ENCODE measurements at places on chromosomes 1 and 21.

- no peak for DNase-seq
Measured at GRCh38 chr1:115748401-115749150, 19.9 kb downstream of the CASQ2 start.

DNA sequence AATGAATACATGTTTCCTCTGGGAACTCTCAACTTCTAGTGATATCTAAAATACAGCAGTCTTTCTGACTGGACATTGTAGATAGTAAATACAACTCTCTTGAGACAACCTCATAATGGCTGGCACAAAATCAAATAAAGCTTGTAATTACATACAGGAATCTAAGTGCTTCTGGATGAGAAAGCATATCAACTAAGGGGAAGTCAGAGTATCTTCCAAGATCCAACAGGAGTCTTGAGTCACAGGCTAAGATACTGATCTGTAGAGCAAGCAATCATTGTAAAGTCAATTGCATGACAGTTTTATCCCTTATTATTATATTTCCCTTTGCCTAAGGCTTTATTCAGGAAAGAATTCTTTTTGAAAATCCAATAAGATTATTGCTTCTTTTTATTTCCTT lies 249.9 kb downstream of the LRRIQ3 start:
- no peak for DNase-seq

DNA sequence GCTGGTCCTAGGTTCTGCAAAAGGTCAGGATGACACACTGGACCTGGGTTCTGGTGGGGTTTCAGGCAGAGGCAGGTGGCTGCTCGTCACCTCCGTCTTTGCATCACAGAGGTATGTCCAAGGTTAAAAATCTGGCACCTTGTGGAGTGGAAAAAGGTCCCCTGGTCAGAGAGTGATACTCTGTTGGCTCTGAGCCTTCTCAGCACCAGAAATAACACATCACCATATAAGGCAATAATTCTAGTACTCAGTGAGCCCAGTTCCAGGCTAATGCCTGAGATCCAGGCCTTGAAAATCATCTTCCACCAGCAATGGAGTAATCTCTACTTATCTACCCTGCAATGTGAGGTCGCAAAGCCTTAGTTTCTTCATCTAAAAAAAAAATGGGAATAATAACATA lies 127.3 kb upstream of the C8B start:
- no peak for DNase-seq

DNA sequence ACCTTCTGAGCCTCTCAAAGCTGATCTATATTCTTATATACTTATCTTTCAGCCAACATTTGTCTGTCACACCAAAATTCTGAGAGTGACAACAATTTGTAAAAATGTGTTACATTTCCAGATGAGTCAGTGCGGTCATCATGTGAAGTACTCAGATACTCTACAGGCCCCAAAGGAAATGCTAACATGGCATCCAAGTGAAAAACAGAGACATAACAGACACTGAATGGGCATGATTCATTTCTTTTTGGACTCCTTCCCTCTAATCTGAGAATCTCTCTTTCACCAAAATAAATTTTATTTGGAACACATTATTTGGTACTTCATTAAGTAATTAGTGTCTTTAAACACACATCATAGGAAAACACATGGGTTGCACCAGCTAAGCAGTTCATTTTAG lies 96.6 kb downstream of the SLC44A5 start:
- no peak for DNase-seq

- no peak for DNase-seq
Measured at GRCh38 chr1:211543025-211543424, 35.9 kb downstream of the SLC30A1 start.

DNA sequence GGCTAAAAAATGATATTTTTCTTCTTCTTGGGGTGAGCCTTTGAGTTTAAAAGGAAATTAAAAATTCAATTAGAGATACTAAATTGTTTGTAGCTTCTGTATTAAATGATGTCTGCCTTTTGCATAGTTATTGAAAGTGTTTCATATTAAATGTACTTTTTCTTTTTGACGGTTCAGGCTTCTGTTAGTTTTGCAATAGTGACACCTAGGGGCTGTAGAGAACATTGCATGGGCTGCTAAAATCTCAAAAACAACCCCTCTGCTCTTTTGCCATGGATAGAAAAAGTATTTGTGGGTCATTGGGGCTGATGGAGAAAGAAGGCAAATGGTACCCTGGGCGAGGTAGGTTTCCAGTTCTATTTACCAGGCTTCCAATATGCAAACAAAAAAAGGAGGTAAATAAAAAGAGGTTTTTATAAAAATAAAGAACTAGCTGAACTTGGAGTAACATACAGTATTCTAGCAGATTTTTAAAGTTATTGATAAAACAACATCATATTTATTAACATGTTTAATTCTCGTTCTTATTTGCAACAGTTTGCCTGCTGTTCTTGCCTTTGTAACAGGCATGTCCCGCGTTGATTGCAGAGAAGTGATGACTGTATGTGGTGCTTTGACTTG lies 115.4 kb upstream of the HOOK1 start:
- no peak for DNase-seq

DNA sequence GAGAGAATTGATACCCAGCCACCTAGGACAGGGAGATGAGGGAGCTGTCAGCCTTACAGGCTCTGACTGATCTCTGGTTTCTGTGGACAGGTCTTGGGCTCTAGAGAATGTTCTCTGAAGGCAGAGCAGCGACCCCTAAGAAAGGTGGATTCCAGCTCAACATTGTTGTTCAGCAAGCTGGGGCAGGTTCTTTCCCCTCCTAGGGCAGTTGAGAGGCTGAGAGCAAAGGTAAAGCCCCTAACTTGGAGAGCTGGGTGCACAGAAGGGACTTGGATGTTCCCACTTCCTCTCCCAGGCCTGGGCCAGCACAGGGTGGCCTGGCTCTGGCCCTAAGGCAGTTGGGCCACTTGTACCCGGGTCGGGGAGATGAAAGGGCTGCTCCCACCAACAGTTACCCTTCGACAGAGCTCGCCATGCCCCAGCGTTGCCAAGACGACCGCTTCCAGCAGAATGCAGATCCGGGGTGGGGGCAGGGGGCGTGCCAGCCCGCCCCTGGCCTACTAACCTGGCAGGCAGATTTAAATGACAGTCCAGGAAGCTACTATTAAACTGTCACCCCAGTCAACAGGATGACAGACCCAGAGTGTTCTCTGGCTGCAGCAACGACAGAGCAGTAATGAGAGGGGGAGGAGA lies 31.6 kb downstream of the LRP8 start:
- no peak for DNase-seq

- DNase-seq, result no peak
Measured at GRCh38 chr1:247833601-247834000, 8.1 kb downstream of the OR11L1 start.

GRCh38 chr1:25863486-25864262 lies 4.4 kb upstream of the AUNIP start:
- DNase-seq, result no peak

- DNase-seq, result no peak
Measured at GRCh38 chr21:38878379-38879179, 72.8 kb downstream of the ETS2 start.

GRCh38 chr1:1178794-1179331 lies 5.2 kb downstream of the TTLL10 start:
- no peak for DNase-seq

GRCh38 chr1:24297187-24297851 lies 21.8 kb upstream of the GRHL3 start:
- DNase-seq, result no peak

- DNase-seq, result no peak
Measured at GRCh38 chr1:113279776-113280391, 110.4 kb upstream of the MAGI3 start.

- DNase-seq, result no peak
Measured at GRCh38 chr1:236953151-236953700, 51.0 kb downstream of the MT1HL1 start.

DNA sequence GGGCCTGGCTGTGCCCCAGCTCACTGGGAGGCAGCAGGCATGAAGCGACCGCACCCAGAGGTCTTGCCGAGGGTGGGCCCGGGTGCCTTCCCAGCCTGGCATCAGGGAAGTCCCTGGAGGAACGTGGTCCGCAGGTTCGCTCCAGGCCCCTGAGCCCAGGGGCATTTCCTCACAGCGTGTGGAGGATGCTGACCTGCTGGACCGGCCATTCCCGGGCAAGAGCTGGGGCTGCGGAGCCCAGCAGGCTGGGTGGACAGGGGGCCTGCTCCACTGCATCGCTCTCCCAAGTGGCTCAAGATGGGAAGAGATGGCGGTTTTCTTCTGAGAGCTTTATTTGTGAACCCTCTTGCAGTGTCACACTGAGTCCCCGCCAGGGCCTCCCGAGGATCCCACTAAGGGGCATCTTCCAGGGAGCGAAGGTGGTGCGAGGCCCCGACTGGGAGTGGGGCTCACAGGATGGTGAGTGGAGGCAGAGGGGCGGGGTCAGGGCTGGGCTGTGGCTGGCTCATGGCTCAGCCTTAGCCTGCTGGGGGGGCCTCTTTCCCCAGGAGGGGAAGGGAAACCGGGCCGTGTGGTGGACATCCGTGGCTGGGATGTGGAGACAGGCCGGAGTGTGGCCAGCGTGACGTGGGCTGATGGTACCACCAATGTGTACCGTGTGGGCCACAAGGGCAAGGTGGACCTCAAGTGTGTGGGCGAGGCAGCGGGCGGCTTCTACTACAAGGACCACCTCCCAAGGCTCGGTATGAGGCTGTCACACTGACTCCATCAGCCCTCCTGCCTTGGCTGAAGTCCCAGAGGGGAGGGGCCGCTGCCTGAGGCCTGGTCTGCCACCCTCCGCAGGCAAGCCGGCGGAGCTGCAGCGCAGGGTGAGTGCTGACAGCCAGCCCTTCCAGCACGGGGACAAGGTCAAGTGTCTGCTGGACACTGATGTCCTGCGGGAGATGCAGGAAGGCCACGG lies 7.2 kb upstream of the MMP23B start:
- no peak for DNase-seq

DNA sequence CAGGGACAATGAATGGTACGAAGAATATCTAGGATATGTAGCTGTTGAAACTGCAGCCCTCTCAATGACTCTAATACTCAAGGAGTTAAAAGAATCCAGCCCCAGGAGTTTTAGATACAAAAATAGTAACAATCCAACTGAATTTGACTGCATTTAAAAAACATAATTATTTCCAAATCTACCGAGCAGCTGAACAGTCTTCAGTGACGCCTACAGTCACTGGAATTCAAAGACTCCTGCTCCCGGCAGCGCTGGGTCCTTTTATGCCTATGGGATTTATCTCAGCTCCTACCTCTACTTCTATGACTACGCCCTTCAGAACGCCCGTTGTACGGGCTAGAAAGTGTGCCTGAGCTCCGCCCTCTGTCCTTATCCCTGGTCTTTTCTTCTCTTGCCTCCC lies 55.7 kb downstream of the WARS2 start:
- no peak for DNase-seq

DNA sequence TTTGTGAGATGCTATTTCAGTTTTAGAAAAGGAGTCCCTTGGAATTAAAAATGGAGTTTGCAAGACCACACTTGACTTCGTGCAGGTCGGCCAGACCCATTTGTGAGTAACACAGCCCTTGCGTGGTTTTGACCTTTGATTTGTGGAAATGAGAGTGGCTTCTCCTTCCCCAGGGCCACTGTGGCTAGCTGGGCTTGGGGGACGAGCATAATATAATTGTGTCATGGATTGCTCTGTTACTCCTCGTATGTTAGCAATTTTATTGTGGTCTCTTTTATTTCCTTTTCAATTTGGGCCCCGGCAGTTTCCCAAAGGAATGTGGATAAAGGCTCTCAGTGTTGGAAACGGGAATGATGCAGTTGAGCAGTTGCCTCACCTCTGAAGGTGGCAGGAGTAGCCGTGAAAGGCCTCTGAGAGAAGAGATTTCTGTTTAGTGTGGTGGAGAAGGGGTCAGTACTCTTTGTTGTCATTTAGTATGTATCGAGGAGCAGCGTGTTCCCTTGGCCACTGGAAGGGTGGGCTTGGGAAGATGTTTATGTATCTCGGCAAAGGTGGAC lies 194.6 kb downstream of the PBX1 start:
- DNase-seq, result no peak

- DNase-seq, result no peak
Measured at GRCh38 chr1:180228648-180229482, 1.2 kb upstream of the LHX4 start.

GRCh38 chr1:107810291-107810951 lies 154.6 kb downstream of the VAV3 start:
- no peak for DNase-seq

All from HFF-Myc (cell line).